ENCODE measurements at places on chromosomes 5 and 9.
A peak's percentile ranks its signal among the peaks of the same experiment; 100 is the strongest.

DNA sequence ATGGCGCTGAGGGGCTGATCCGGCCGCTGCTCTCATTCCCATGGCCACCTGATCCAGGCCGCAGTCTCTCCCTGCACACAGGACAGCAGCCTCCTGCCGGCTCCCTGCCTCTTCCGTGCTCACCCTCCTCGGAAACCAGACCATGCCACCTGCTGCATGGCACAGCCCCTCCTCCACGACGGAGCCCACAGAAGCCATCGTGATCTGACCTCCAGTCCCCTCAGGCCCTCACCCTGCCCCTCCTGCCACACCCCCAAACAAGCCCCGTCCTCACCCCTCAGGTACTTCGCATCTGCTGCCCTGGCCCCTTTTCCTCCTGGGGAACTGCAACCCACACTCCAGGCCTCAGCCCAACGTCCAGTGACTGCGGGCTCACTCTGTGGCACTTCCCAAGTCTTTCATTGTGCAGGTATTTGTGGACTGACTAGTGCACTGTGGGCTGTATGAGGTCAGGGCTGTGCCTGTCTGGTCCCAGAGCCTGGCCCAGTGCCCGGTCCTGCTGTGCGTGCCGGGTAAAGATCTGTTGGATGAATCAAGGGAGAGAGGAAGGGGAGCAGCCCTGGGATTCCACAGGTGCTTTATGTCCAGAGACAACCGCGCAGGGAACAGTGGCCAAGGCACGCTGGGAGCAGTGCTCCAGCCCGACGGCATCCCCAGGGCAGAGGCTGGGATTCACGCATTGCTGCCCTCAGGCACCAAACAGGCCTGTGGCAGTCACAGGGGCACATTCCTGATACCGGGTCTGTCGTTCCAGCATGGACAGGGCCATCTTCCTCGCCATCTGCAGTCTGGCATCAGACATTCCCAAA is 86.1 kb downstream of the ADAMTS2 start:
- peak; percentile 83 for DNase-seq

GRCh38 chr5:81450940-81451339 is 57.0 kb upstream of the ACOT12 start:
- peak; percentile 48 for DNase-seq

DNA sequence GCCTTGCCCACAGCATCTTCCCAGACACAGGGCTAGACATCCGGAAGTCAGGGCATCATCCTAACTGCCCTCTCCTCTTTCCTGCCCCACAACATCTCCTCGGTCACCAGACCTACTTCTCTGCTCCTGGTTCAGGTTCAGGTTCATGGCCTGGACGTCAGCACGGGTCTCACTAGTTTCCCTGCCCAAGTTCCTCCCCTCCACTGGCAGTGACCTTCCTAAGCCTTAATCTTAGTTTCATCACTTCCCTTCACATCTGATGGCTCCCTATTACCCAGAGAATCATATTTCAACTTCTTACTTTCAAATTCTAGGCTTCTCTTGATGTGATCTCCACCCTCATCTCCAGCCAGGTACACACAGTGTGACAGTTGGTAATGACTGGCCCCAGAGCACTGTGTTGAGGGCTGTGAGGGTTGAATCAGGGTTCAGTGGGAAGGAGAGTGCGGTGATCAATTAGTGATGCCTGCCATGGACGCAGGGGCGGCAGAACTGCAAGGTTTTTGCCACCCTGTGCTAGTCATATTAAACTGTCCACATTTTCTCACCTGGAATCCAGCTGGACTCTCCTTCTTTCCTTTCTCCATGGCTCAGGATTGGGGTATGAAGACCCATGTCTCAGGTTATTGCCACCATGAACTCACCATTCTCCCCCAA is 34.3 kb upstream of the CRB2 start:
- no peak for DNase-seq

- peak; percentile 24 for DNase-seq
Measured at GRCh38 chr5:132183723-132184122, 43.9 kb downstream of the P4HA2 start.

GRCh38 chr5:93406971-93407401 is 174.0 kb downstream of the NR2F1-AS1 start:
- no peak for DNase-seq

GRCh38 chr9:114187827-114188226 is 32.5 kb downstream of the COL27A1 start:
- DNase-seq, result no peak

DNA sequence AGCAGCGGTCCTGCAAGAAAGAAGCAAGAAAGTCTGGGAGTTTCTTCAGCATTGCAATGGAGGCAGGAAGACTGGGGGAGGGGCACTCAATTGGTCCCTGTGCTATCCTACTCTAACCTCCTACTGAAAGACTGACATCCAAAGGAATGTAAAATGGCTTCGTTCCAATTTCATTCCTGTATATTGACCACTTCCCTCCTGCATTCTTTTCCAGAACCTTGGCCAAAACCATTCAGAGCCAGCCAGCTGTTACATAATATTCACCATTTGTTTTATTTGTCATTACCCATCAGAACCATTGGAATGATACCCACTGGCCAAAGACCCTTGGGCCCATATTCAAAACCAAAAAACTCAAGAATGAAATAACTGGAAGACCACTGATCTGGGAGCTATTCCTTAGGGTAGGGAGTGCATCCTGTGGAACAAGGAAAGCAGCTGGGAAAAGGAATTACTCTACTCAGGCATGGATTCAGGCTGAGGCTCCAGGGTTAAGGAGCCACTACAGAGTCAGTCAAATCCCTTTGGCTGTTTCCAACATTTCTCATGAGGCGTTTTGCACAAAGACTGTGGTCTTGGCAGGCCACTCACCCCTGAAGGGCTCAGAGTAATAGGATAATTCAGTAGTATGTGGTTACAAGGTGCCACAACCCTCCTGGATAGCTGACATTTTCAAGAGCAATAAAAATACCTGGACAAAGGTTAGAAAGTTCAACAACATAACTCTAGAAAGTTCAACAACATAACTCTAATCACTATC is 148.7 kb upstream of the SLC1A3 start:
- DNase-seq, result no peak

- DNase-seq, result no peak
Measured at GRCh38 chr5:37207802-37208201, 41.4 kb downstream of the CPLANE1 start.

- no peak for DNase-seq
Measured at GRCh38 chr5:168529374-168530234, 499 bp downstream of the FBLL1 start.

DNA sequence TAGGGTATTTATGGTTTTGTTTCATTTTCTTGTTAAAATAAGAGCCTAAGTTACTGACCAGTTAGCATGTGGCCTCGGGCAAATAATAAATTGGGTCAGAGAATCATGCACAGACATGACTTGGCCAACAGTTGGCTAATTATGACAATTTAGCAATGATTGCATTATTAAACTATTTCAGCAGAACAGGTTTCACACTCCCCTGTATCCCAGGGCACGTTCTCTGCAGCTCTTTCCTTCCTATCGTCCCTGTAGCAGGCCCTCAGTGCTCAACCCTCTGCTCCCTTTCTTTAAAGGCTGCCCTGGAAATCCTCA is 167.9 kb downstream of the TSSK1B start:
- DNase-seq, result no peak

- no peak for DNase-seq
Measured at GRCh38 chr5:88746438-88746882, 136.5 kb downstream of the MEF2C start.

DNA sequence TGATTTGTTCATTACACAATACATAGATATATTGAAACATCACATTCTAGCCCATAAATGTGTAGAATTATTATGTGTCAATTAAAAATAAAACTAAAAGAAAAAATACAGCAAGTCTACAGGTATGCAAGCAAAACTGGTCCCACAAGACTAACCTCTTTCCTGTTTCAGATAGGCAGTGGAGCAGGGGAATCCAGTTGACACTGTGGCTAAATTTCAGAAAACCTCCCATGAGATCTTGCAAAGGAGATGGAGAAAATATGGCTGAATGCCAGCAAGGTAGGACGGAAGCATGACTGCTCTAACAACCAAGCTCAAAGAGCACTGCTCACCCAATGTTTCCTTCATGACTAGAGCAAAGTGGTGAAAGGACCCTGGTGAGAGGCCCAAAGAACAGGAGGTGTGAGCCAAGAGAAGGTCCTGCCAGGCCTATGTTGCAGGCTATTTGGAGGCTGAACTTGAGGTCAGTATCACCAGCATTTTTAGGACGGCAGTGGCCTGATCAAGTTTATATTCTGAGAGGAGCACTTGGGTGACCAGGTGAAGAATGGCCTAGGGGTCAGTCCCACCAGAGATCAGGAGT is 1.1 kb upstream of the SH3TC2 start:
- DNase-seq, result no peak

DNA sequence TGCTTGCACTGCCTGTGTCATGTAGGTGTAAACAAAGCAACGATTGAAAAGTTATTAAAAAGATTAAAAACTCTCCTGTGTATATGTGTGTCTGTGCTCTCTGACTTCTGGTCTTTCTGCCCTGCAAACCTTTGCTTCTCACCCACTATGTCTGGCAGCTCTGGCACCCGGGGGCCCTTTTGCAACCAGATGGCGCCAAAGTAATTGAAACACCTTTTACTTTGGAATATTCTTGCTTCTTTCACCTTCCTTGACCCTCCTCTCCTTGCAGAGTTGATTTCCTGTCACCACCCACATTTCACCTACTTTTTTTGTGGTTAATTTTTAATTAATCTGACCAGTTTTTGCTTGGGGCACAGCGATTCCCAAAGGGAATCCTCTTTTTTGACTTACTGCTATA is 275.5 kb downstream of the ARHGEF28 start:
- peak; percentile 11 for DNase-seq

DNA sequence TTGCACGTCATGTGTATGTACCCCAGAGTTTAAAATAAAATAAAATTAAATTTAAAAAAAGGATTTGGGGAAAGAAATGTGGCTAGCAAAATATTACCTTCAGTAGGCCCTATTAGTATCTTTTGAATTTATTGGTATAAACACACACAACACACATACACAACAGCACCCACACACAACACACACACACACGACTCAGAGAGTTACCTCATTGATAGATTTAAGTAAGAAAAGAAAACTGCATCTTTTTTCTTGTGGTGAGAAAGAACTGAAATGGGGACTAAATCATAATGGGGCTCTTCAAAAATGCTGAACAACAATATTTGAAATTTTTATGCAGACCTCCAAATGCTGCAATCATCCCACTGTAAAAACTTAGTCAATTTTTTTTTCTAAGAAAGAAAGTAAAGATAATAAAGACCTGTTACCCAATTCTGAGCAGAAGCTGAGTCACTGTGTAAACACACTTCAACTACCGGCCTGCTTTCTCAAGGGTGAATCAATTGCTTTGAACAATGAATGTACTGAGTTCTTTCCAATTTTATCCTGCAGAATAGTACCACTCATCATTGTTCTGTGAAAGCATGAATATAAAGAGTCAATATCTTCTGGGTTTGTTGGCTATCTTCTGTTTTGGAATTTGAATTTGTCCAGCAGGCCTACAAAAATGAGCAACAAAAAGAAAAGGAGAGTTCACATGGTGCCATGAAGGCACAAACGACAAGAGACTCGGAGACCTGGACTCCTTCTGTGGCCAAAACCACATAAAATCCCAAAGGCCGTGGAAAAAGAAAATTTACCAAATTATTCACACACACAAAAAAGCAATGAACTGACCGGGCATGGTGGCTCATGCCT is 57.9 kb upstream of the CCNG1 start:
- peak; percentile 76 for DNase-seq

DNA sequence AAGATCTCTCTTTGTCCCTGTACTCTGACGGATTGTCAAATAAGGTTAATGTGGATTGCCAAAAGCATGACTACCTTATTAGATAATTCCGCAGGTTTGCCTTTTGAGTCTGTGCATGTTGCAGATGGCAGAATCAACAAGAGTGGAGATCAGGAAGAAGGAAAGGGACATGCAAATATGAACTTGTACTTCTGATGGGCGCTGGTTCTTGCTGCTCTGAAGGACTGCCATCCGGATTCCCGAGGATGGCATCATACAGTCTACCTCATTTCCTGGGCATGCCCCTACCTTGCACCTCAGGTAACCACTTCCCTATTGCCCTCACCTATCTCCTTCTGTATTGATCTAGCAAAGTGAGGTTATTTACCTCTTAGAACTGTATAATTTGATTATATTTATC is 504.2 kb downstream of the ACTL7B start:
- no peak for DNase-seq

- no peak for DNase-seq
Measured at GRCh38 chr5:116313366-116313765, 228.5 kb downstream of the COMMD10 start.

DNA sequence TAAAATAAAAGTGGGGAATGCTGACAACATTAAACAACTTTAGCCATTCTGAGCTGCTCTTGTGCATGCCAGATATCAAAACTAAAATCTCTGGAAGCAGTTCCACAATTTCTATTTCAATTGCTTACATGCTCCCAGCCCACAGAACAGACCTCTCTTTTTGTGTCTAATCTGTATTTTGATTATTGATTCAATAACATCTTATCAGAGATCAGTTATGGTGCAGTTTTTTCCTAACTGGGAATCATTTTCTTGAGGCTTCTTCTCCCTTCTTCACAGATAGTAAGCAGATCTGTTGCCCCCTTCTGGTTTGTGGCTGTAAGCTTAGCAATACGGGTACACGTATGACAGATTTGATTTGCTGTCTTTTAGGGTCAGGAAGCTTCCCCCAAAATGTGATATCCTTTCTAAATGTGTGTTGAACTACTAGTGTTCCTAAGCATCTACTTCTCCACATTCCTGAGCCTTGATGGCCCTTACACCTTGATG is 39.4 kb downstream of the MRPS27 start:
- peak; percentile 56 for DNase-seq

DNA sequence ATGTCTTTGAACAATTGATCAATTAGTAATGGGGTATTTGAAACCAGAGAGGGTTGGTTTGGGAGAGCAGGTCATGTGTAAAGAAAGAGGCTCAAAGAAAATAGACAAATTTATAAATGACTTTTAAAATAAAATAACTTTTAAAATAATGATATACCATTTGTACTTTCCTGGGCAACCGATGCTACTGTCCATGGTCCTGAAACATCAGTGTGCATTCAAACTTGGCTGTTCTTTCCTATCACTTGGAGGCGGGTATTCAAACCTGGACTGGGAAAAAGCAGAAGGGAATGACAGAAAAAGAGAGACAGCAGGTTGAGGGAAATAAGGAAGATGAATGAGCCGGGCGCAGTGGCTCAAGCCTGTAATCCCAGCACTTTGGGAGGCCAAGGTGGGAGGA is 1446.4 kb upstream of the WWC1 start:
- DNase-seq, result no peak

DNA sequence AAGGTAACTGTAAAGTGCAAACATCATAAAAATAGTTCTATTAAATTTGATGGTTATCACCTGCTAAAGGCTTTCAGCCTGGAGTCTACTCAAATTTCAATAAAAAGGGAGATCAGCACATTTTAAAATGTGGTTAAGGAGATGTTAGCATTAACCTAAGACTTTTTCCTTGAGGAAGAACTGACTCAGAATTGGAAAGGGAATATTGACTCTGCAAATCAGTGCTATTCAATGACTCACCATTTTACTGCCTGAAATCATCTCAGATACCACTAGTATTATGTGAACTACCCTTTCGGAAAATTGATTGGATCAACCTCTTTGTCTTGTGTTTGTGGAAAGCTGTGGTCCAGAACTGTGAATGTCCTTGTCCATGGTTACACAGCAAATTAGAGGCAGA is 113.3 kb downstream of the ADRB2 start:
- peak; percentile 68 for DNase-seq
